ENCODE measurements at places on chromosomes 6 and 20. TPM values are rescaled to one million over a fixed set of nuclear protein-coding genes. Genes with fewer than 3 reads are reported as not detected.
A peak's percentile ranks its signal among the peaks of the same experiment; 100 is the strongest.

NFATC2 gene
- 4.2 TPM for total RNA-seq

TRIM40 gene
- total RNA-seq = not detected

DNA sequence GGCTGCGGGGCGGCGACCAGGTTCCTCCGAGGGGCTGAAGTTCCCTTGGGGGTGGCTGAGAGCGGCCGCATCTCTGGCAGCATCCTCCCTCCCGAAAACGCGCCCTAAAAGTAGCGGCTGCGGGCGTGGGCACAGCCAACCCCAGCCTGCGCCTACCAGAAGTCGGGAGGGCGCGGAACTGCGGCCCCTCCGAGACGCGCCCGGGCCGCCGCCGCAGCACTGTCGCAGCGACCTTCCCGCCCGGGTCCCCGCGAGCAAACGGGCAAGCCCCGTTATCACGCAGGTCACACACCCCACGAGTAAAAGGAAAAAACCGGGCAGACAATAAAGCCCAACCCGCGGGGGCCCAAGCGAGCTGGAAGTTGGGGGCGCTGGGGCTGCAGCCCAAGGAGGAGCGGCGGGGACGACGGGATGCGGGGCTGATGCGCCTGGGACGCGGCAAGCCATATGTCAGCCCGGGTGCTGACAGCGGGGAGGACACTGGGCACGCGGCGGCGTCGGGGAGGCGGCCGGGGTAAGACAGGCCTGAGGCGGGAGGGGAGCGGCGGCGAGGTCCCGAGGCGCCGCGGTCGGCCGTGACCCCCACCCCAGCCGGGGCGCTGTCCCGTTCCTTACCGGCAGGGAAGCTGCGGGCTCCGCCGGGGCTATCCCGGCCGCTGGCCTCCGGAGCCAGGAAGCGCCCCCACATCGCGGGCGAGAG is 659 bp downstream of the CEP85L start:
- DNase-seq = peak; percentile 53

DNA sequence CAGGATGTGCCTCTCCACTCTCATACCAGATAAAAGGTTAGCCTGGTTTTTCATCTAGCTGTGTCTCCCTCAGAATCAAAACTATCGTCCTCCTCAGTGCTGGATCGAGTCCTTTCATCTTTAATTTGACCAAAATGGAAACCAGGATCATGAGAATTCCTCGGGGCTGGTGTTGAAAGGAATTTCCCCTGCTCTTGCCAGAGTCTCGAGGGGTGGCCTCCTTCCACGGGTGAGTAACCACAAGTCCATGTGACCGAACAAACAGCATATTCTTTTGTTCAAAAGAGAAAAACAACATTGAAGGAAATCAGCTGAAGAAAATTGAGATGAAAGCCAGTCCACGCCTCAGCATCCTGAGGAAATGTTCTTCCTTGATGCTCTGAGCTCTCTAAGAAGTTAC is 165.9 kb upstream of the CDYL start:
- DNase-seq = peak; percentile 62

DNA sequence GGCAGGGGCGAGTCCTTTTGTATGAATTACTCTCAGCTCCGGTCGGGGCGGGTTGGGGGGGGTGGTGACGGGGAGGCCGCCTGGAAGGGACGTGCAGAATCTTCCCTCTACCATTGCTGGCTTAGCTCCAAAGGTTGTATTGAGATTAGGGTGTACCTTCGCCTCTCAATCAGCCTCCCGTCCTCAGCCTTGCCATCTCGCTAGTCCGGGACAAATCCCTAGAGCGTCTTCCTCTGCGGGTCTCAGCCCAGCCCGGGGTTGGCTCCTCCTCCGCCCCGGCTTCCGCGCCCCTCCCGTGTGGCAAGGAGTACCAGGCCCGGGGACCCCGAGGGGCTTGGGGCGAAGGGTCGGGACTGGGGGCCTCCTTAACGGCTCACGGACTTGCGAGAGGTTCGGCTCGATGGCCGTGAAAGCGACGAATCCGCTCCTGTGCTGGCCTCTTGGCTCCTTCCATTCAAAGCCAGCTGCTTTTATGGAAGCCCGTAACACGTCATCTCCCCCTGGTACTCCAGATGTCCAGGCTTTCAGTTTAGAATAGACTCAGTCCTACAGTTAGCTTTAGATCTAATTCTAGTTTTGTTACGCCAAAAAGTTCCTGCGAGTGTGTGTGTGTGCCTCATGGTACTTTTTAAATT is 636 bp upstream of the EEF1A1 start:
- peak; percentile 71 for DNase-seq

GRCh38 chr20:14208956-14209355 is 128.5 kb downstream of the FLRT3 start:
- no peak for DNase-seq

All from left ventricle myocardium inferior (tissue), 1 donor.